CD4-positive, alpha-beta T cell (primary cell): ENCODE measurements at places on chromosomes 6 and 20.

GRCh38 chr6:155177363-155177961 is 86.4 kb upstream of the CLDN20 start:
- no peak for DNase-seq

GRCh38 chr6:88842320-88842719 is 121.1 kb downstream of the RNGTT start:
- DNase-seq = no peak

GRCh38 chr20:32190616-32191415 is 16.7 kb downstream of the PLAGL2 start:
- DNase-seq = no peak

GRCh38 chr6:33168639-33169038 is 23.6 kb downstream of the COL11A2 start:
- DNase-seq = no peak

DNA sequence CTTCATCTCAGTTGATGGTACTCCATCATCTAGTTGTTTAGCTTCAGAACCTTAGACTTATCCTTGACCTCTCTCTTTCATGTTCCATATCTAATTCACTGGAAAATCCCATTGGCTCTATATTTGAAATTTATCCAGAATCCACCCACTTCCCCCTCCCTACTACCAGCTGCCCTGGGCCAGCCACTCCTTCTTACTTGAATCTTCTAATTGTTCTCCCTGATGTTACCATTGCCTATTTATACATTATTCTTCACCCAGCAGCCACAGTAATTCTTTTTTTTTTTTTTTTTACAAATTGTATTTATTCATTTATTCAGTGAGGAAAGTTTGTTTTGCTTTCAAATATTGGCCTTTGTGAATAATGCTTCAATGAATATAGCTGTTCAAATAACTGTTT is 8.2 kb downstream of the SEC23B start:
- no peak for DNase-seq

GRCh38 chr6:116997496-116997895 is 120.5 kb downstream of the RFX6 start:
- no peak for DNase-seq

DNA sequence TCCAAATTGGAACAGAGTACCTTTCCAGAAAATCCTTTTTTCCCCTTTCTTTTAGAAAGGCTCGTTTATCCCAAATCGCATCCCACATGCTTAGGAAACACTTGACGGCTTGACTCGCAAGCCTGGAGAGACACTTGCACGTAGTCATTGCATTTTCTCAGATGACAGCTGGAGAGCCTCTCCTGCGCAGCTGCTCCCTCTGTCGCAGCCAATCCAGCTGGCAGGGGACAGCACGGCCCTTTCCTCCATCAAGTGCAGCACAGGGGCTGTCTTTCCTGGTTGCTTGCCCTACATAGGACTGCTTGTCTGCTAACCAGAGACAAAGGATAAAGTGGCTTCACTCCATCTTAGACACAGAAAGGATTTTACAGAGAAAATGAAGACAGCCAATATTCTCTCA is 77.6 kb upstream of the RGS17 start:
- DNase-seq = no peak

DNA sequence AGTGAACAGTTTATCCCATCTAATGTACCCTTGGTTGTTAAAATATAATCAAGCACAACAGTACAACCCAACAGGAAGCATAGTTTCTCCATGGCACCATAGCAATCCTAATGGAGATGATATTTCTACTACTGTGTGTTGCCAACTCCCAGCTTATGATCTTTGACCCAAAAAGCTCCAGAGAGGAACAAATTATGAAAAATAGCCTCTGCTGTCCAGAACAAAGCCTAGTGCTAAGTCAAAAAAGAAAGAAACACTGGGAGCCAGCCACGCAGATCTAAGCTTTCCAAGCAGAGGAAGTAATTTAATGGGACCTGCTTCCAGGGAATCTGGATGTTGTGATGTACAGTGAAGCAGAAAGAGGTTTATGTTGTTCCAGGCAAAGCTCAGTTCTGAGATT is 52.2 kb upstream of the TASP1 start:
- no peak for DNase-seq

DNA sequence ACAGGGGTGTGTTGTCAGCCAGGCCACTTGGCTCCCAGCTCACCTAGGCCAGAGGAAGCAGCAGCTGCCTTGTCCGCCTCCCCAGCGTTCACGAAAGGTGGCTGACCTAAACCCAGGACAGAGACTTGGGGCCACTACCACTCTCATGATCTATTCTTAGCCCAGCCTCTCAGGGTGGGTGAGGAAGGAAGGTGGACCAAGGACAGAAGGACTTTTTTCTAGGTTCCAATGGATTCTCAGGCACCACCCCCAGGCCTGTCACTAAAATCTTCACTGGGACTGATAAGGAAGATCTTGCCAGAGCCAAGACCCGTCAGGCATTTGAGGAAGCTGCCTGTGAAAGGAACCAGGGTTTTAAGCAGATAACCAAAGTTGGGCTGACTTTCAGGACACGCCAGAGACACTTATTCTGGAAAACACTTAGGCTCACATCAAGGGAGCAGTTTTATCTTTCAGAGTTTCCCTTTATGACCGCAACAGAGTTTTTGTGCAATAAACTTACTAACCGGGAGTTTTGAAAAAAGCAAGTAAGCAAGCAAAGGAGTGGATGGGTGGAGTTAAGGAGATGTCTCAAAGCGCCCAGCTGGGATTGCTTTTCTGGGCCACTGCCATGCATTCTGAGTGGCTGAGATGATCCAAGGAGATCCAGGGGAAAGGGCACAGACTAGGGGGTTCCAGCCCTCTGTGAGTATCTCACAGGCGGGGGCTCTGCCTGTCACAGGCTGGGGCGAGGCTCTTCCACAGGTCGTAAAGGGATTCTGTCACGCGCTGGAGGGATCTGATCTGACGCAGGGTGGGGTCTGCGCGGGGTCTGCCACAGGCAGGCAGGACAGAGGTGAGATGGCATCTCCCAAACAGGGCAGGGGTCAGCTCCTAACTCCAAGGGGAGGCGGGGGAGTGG is 989 bp downstream of the FITM2 start:
- DNase-seq = peak; percentile 11

DNA sequence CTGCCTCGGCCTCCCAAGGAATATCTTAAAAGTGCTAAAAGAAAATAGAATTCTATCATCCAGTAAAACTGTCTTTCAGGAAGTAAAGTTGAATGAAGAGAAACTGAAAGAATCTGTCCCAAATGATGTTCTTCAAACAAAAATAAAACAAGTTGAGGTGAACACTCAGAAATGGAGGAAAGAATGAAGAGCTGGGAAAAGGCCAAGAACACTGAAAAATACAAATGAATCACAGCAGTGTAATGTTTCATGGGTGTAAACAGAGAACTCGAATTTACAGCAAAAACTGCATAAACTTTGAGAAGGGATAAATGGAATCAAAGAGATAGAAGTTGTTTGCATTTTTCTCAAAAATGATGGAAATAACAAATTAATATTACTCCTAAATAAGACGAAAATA is 317.3 kb downstream of the TAF4 start:
- DNase-seq = no peak

GRCh38 chr6:148448369-148449012 is 105.9 kb downstream of the SASH1 start:
- no peak for DNase-seq

GRCh38 chr20:1861347-1861976 is 33.7 kb upstream of the SIRPA start:
- DNase-seq = no peak

- no peak for DNase-seq
Measured at GRCh38 chr20:34302312-34302722, 838 bp downstream of the AHCY start.

DNA sequence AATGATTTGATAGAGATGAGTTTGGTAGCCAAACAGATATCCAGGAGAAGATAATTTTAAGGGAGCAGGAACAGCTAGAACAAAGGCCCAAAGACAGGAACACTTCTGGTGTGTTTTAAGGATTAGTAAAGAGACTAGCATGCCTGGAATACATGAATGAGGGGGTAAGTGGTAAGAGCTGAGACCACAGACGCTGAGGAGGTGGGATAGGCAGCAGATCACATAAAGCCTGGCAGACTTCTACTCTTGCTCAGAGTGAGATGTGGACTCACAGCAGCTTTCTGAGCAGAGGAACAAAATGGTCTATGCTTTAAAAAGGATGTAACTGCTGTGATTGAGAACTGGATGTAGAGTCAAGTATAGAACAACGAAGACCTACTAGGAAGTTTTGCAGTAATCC is 100.1 kb downstream of the EPHA7 start:
- DNase-seq = no peak

DNA sequence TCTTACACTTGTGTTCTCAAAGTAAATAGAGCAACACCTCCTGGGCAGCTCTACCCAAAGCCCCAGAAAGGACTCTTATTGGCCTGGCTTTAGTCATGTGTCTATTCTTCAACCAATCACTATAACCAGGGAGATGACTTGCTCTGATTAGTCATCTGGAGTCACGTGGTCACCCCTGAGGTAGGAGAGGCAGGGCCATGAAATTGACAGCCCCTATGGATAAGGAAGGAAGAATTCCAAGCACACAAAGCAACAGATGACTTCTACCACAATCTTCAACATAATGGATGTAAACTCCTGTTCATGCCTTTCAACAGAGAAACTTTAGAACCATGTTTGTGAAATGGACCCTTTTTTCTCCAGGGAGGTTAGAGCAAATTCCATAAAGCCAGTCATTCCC is 24.6 kb upstream of the EYA2 start:
- no peak for DNase-seq

- no peak for DNase-seq
Measured at GRCh38 chr20:55514531-55514930, 490.8 kb downstream of the CBLN4 start.

DNA sequence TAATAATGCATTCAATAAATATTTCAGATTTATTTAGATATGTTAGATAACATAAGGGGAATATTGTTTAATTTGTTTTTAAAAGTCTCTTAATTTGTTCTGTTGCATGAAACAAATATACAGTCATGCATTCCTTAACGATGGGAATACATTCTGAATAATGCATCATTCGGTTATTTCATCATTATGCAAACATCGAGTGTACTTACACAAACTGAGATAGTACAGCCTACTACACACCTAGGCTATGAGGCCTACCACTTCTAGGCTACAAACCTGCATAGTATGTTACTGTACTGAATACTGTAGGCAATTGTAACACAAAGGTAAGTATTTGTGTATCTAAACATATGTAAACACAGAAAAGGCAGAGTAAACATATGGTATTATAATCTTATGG is 118.7 kb downstream of the EPHA7 start:
- no peak for DNase-seq

- no peak for DNase-seq
Measured at GRCh38 chr6:44809258-44809657, 421.8 kb downstream of the CDC5L start.

GRCh38 chr6:17450832-17451231 is 57.4 kb downstream of the CAP2 start:
- no peak for DNase-seq

DNA sequence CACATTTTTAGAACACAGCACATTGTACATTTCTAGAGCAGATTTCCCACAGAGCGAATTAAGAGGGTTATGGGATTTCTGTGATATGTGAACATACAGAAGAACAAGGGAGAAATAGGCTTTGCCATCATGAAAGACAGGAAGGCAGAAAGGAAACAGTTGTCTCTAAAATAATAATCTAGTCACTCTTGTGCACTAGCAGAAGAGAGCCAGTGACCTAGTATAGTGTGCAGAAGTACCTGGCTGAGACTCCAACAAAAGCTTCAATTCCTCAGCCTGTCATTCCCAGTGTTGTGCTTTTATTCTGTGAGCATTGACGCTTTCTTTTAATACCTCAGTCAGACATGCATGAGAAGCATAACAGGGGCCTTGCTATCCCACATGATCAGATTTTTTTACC is 17.8 kb upstream of the DCBLD1 start:
- DNase-seq = no peak

GRCh38 chr20:7926767-7927166 is 13.5 kb downstream of the HAO1 start:
- DNase-seq = no peak

DNA sequence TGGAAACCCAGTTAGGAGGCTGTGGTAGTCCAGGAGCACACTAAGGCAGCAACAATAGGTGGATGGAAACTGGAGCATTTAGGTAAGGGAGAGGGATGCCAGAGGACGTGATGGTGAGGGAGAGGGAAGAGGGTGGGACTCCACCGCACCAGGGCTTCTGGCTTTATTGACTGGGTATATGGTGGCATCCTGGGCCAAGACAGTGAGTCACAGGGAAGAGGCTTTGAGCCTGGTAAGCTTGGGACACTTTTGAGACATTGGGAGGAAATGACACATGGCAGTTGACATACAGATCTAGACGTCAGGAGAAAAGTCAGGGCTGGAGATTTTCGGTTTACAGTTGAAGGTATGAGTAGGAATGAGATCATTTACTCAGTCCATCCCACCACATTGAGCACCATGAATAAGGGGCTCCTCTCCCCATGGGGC is 14.9 kb downstream of the NT5E start:
- DNase-seq = no peak

DNA sequence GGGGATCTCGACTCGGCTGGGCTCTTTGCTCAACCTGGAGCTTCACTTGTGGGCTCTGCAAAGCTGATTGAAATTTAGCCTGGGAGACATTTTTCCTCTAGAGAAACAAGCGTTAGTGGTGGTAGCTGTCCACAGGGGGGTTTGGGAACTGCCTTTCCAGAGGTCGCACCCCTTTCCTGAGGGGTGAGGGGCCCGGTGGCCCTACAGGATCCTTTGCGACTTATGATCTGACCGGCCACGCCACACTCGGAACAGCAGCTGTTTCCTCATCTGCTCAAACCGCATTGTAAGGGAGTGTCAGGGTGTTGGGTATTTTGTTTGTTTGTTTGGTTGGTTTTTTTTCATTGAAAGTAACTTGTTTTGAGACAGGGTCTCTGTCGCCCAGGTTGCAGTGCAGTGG is 21.0 kb downstream of the PNLDC1 start:
- DNase-seq = no peak

- no peak for DNase-seq
Measured at GRCh38 chr6:89368999-89369398, 16.5 kb upstream of the UBE2J1 start.

GRCh38 chr20:50876063-50876685 is 55.1 kb downstream of the ADNP start:
- no peak for DNase-seq

DNA sequence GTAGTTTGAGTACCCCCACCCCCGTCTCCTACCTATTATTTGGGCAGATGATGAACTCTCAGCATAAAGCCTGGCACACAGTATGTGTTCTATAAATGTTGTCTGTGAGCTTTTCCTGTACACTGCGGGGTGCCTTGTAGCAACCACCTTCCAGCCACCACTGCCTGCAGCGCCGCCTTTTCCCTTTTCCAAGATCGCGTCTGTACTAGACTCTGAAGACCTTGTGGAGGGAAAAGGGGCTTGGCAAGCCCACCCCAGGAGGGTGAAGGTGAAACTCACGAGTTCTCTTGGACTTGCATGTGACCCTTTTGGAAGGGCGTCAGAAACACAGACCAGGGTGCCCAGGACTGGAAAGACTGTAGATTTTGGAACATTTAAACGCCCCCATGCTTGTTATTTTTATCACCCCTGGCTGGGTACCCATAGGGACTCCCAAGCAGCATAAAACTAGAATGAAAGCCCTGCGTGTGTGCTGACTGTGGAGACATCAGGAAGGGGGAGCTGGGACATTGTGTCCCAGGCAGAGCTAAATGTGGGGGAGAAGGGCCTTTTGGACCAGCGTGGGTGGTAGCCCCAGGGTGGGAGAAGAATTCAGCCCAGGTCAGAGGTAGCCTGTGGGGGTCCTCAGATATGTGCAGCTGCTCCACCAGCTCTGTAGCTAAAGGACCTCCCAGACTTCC is 8.3 kb downstream of the BAK1 start:
- DNase-seq = no peak

GRCh38 chr6:30152910-30153610 is 8.0 kb downstream of the TRIM10 start:
- no peak for DNase-seq
